ENCODE measurements at places on chromosomes 12 and 14.
A peak's percentile ranks its signal among the peaks of the same experiment; 100 is the strongest.

- no peak for DNase-seq
These were observed 10.8 kb downstream of the PIGH start for GRCh38 chr14:67589204-67589770.

DNA sequence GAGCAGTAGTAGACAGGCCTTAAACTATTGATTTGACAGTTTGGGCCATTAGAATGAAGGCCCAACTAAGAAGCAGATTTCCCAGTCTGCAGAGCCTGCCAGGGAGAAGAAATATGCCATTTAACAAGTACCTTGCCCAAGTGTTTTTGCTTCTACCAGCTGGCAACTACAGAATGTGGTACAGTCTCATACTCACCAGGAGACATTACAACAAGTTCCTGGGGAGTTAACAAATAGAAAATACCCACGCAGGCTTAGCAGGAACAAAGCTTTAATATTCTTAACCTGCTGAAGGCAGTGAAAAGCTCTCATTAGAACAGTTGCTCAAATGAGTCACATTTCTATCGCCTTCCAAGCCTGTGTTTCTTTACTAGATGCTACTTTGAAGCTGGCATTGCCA, 241.0 kb downstream of the TMEM117 start:
- no peak for DNase-seq

DNA sequence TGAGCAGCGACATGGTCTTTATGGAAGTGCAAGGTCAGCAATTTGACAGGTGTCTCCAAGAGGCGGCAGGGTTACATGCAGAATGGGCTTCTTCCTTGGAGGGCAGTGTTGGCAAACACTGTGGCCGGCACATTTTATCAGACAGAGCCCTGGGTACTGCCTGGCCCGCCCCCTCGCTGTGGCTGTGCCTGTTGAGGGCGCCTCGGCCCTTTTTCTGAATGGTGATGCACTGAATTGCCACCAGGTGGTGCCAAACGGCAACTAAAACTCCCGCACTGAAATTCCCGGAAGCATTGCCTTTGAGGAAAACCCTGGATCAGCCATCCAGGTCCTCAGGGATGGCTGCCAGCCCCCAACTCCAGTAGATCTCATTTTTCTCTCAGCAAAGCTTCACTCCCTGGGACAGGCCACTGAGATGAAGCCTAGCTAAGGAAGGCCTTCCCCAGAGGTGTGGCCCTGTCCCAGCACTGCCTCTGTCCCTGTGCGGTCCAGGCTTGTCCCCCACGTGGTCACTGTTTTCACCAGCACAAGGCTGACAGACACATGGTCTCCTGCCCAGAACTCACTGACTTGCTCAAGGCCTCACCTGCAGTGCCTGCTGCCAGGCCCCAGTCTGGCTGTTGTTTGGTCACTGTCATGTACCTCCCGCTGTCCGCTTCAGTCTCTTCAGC, 73.6 kb downstream of the TESC start:
- DNase-seq = peak; percentile 16

DNA sequence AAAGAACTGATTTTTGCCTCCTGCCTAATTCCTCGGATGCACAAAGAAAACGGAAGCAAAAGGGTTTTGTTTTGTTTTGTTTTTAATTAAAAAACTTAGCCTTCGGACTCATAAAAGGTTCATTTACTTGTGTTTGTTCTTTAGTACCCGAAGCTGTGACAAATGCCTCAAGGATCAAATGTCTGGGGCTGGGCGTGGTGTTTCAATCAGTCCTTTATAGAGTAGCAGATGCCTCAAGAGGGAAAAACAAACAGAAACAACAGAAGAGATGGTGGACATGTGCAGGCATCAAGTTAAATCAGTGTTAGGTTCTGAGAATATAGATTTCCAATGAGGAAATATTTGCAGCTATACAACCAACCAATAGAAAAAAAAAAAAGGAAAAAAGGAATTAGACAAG, 1.6 kb upstream of the WIF1 start:
- no peak for DNase-seq

- peak; percentile 9 for DNase-seq
These were observed 644 bp downstream of the NAB2 start for GRCh38 chr12:57089271-57090245.

DNA sequence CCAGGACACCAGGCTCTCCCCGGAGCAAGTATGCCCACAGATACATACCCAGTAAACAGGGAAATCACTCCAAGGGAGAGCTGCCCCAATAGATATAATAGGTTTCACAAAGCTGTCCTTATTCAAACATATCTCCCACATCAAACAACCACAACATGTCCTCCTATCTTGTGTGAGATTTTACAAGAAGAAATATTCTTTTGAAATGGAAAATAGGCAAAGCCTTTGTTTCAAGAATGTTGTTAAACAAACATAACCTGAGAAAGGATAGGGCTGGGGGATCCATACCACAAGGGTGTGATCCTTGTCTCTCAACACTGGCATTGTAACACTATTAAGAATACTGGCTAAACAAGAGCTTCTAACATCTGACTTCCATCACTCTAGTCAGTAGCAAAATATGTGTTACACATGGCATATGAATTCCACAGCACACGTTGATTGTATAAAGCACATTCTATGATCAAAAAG, 32.9 kb downstream of the LGR5 start:
- DNase-seq = no peak

DNA sequence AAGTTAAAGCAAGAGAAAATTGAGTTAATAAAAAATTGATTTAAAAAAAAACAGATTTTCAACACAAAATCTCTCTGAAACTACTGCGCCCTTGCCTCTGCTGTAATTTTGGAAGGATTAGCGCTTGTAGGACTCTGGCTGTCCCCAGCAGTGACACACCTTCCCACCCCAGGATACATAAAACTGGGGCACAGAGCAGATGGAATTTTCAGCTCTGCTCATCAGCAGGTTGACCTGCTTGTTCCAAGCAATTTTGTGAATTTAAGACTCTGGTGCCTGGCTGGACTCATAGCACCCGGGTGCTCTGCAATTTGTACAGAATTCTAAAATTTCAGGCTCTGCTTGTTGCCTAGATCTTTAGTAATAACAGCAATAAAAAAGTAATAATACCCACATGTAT, 257.8 kb upstream of the GARIN6 start:
- no peak for DNase-seq

GRCh38 chr12:47020211-47020821, 59.1 kb upstream of the PCED1B start:
- no peak for DNase-seq

DNA sequence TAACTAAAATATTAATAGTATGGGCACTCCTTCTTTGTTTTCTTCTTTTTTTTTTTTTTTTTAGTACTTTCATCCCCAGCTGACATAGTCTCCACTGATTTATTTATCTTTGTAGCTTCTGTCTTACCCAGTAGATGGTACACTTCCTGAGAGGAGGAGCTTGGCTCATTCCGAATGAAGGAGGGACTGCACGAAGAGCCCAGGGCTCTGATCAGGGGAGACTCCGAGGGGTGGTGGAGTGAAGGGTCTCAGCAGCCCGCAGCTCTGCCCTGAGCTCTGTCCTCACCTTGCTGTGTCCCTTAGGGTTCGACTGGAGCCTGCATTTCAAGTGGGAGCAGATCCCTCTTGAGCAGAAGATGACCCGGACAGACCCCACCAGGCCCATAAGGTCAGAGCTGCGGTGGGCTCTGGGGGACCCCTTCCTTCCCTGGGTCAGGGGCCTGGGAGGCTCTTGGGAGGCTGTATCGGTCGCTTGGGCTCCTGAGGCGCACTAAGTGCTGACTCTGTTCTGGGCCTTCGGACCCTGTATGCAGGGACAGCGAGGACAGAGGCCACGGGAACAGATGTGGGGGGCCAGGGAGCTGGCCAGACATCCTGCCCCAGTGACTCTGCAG, 65.2 kb downstream of the ERH start:
- no peak for DNase-seq

DNA sequence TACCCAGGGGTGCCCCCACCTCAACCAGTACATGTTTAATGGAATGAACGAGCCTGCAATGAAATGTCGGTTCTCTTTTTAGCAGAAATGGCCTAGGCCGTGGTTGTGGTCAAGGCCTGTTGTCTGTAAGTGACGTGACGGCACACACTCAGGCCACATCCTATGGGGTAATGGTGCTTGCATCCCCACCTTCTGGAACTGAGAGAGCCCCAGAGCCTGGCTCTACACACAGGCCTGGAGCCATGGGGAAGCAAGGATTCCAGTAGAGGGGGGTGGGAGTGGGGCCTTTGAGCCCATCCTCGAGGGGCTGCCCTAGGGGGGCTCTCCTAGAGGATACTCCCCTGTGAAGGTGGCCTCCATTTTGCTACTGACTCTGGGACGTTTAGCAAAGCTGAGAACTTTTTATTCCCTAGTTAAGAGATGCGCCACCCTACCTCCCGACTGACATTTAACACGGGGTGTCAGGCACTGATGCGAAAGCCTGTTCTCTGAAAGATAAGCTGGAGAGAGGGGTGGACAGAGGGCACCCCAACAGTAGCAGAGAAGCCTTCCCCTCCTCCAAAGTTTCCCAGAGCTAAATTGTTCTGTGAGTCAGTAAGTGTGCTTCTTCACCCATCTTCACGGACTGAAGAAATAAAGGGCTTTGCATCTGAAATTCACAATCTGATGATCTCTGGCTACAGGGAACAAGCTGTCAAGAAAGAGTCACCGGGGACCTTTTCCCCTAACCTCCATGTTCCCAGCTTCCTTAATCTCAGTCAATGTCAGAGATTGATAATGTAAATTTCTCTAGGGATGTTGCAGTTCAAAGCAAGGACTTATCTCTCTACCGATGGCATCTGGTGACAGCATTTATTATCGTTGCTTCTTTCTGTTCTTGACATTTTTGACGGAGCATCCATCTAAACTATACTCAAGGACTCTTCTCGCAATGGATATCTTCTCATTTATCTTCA, 6.8 kb downstream of the RIN3 start:
- no peak for DNase-seq

DNA sequence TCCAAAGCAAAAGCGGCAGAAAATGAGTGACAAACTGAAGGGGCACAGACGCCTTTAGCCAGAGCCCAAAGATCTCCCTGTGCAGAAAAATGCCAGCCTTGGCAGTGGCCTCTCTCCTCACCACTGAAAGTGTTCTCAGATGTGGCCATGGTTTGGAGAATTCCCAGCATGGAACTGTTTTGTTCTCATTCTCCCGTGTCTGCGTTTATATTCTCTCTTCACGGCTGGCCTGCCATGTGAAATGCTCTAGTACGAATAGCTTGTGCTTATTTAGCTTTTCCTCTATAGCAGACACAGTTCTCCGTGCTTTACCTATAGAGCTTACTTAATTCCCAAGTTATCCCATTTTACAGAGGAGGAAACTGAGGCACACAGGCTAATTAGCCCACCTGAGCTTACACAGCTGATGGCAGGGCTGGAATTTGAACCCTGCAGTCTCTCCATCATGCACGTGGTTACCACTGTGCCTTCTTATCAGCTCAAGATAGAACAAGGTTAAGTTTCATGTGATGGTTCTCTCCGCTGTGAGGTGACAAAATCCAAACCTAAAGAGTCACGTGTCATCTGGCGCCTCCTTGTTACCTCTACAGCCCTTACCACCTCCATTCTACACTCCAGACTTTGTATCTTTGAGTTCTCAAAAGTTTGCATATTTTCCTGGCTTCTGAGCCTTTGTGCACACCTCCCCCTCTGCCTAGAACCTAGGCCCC, 141.6 kb downstream of the GCH1 start:
- no peak for DNase-seq

DNA sequence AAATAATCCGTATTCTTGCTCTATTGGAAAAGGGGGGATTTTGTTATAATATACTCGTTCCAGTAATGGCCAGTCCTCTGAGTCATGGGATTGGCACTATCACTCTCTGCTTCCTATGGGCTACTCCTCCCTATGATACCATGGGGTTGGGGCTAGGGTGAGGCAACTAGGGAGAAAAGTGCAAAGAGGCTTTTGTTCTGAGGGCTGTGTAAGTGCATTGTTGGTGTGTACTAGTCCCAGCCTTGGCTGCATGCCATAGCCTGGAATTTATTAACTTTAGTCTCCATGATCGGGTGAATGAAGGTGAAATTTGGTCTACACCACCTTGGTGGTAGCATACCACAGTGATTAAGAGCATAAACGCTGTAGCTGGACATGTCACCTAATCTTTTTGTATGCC, 247.6 kb downstream of the RPAP3 start:
- DNase-seq = no peak

DNA sequence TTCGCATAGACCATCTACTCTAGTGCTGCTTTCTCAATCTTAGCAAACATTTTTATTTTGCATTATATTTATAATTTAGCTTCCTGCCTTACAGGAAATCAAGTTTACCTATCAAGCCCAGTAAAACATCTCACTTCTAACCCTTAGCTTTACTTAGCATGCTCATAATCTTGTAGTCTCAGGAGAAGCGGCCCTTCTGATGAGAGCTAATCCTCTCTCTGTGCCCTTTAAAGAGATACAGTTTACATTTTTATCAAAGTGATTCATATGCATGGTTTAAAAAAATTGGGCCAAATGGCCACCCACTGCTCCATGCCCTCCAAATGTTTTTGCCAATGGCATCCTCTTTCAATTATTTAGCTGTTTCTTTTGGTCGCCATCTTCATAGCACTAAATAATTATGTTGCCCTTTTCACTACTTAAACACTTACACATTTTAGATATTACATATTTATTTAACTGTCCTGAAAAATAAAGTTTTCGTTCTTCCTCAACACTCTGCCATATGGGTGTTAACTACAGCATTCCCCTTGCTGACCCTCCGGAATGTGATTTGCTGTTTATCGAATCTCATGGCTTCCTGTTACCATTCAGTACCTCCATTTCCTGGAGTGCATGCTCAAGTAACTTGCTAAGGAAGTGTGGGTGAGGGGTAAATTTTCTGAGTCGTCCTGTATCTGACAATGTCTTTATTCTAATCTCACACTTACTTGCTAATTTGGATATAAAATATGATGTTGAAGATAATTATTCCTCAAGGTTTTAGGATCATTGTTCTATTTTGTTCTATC, 29.3 kb downstream of the YLPM1 start:
- DNase-seq = no peak

DNA sequence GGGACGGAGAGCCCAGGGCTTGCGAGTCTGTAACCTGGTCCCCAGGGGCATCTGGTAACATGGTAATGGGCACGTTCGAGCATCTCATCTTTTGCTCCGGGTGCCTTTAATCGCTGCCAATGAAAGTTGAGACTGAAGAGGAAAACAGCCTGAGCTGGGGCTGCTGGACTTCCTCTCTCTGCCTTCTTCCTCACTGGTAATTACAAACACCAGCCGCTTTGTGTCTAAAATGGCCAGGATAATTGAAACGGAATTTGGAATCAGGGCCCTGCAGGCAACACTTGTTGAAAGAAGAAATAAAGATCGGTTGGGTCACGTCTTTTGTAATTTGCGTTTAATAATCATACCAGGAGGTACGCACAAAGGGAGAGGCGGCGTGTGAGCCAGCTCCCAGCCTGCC, 51.5 kb upstream of the GPATCH2L start:
- DNase-seq = no peak

DNA sequence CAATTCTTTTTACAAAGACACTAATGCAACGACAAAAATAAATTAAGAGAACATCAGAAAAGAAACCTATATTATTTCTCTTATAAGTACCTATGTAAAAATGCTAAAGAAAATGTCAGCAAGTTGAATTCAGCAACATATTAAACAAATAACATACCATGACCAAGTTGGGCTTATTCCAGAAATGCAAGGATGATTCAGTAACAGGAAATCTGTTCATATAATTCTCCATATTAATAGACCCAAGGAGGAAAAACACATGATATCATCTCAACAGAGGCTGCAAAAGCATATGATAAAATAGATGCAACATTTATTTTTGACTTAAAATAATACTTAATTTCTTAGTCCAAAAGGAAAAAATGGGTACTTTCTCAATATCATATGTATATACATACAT, 25.1 kb upstream of the GPHB5 start:
- DNase-seq = no peak

- DNase-seq = no peak
These were observed 92.7 kb downstream of the AKAP6 start for GRCh38 chr14:32421781-32422180.
